ENCODE measurements at places on chromosomes 4 and X.

DNA sequence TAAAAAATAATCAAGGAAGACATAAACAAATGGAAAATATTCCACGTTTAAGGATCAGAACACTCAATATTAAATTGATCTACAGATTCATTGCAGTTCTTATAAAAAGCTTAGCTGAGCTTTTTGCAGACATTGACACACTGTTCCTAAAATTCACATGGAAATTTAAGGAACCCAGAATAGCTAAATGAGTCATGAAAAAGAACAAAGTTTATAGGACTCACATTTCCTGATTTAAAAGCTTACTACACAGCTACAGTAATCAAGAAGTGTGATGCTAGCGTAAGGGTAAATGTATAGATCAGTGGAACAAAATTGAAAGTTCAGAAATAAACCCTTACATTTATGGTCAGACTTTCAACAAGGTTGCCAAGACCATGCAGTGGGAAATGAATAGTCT is 33.1 kb downstream of the NSUN7 start:
- DNase-seq, result no peak

- DNase-seq, result no peak
Observed at GRCh38 chr4:15557786-15558550, 88.3 kb downstream of the CC2D2A start.

GRCh38 chr4:118270492-118270891 is 82.3 kb downstream of the PRSS12 start:
- peak; percentile 48 for DNase-seq

DNA sequence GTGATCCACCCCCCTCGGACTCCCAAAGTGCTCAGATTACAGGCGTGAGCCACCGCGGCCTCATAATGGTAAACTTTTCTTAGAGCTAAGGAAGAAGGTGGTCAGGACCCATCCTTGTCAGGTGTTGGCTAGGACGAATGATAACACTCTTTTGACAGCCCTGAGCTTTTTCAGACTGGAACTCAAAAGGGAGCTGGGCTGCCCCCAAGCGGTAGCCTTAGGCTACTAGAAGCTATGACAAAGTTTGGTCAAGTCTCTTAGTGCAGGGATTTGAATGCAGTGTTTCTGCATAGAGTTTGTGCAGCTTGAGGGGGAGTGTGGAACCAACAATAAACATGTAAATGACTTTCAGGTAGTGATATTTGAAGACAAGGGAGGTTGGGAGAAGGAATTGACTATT is 11.8 kb upstream of the HSD17B10 start:
- peak; percentile 72 for DNase-seq

DNA sequence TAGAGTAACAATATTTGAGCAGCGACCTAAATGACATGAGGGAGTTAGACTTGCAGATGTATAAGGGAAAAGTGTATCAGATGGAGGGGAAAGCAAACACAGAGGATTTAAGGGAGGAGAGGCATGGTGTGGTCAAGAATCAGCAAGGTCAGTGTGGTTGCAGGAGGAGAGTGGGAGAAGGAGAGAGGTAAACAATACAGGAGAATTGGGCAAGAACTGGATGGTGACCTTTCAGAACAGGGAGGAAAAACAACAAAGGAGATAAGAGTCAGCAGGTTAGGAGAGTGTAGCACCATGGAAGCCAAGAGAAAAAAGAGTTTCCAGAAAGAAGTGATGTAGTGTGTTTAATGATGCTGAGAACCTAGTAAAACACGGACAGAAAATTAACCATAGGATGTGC is 178.5 kb downstream of the PAPSS1 start:
- no peak for DNase-seq

- no peak for DNase-seq
Observed at GRCh38 chr4:37968747-37969146, 8.5 kb downstream of the PTTG2 start.

GRCh38 chr4:125267630-125268029 is 47.1 kb upstream of the FAT4 start:
- DNase-seq, result no peak

DNA sequence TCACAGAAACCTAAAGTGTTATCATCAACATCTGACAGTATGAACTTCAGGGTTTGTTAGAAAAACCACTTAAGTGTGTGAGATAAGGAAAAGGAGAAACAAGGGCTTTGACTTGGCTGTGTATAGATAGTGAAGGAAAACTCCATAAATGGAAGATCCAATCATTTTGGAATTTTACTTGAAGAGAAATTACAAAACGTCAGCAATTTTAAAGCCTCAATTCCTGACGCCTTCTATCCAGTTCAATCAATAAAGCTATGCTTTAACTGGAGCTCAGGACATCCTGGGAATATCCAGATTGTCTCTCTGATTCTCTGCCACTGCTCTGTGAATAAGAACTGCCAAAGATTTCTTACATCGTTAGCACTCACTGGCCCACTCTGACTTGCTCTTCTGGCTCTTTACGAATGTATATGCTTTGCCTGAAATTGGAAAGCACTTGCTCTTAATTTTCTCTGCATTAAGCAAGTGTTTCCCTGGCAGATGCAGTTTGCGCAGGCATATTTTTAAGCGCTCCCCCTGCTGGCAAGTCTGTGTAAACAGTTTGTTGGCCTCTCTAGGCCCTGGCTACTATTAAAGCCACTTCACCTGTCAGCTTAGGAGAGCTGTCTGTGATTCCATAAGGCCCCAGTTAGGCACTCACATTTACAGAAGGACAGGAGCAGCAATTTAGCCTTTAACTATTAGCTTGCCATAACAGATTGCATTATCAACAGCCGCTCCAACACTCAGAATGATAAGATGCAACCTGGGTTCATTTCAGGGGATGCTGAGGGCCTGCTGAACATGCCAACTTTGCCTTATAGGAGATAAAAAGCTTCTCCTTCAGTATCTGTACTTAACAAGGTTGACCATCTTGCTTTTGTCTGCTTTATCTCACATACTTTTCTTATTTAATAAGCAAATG is 251.4 kb upstream of the DDX53 start:
- DNase-seq, result peak; percentile 57

DNA sequence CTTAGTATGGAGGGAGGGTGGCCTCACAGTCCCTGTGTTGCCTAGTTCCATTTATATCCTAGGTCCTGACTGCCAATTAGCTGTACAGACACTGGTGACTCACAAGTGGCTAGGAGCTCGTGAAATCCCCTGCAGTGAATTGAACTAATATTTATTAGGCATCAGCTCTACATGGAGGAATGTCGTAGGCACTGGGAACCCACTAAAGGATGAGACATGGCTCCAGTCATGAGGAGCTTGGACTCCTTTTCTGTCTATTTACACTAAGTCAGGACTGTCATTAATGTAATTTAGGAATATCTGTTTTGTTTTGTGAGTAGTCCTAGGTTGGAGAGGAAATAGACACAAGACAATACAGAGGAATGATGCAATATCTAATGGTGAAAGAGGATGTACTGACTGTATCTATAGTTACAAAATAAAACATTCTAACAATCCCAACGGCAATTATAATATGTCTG is 67.7 kb downstream of the MID1IP1 start:
- no peak for DNase-seq

DNA sequence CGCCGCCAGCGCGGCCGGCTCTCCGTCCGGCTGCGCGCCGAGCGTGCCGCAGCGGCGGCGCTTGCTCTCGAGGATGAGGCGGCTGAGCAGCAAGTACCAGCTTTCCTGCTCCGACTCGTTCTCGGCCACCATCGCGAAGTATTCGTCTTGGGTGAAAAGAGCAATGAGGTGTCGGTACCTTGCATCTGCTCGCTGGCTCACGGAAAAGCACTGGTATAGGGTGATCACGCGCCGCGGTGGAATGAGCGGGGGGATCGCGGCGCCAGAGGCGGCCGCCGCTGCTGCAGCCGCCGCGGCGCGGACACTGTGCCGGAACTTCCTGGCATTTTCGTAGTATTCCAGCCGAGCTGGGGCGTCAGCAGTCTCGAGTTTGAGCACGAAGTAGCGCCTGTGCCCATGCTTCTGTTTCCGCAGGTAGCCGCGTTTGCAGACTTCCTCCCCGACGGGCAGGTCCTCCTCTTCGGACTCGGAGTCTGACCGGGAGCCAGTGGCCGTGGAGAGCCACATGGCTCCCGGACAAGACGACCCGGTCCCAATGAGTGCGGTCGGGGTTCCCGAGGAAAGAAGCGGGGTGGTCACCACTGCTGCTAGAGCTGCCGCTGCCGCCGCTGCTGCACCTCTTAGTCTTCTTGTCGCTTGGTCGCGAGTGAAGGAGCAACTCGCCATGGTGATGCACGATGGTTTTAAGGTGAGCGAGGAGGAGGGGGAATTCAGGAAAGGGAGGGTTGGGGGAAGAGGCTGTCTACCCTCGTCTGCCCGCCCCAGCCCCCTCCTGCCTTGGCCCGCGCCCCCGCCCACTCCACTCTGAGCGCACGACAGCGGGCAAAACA is 469 bp downstream of the IRS4 start:
- no peak for DNase-seq

- no peak for DNase-seq
Observed at GRCh38 chr4:47930971-47931804, 16.8 kb upstream of the NFXL1 start.

DNA sequence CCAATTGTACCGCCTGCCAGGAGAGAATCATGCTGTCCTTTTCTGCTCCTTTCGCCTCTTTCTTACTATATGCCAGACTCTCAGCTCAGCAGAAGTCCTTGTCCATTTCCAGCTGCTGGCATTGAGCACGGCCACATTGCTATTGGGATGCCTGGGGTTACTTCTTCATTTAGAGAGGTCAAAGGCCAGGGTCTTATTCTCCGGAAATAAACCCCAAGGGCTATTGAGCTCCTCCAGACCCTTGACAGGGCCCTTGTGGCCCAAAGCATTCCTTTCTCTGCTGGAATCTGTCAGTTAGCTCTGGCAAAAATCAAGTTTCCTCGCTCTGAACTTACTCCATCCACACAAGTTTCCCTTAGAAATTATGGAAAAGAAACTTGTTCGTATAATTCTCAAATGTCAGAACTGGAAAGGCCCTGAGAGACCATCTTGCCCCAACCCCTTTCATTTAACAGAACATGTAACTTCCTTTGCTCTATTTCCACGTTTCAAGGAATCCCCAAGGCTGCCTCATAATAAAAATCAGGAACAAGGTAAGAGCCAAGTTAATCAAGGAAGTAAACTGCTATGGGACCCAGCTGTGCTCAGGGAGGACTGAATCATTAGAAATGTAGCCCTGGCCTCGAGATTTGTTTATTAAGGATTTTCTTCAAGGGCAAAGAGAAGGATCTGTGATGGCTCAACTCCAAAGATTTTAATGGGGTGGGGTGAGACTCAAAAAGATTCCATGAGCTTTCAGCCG is 11.8 kb downstream of the AKAP4 start:
- DNase-seq, result no peak

- peak; percentile 66 for DNase-seq
Observed at GRCh38 chr4:184250795-184251669, 33.4 kb upstream of the ENPP6 start.

- no peak for DNase-seq
Observed at GRCh38 chr4:129358571-129358970, 262.6 kb downstream of the C4orf33 start.

DNA sequence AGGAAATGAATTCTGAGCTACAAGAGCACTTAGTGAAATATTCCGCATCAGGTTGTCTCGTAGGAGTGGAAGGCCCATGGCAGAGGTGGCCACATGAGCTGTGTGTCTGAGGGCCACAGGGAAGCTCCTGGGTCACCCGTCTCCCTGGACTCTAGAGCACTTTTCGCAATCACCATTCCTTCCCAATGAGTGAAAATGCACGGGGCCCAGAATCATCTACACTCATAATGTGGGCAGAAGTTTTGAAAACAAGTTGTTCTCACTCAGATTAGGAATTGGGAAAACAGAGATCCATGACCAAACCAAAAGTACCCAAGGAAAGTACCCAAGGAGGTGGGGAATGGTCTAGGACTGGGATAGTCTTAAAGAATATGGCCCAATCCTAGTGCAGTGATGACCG is 94.4 kb downstream of the SCD5 start:
- DNase-seq, result no peak

GRCh38 chrX:66677430-66677829 is 38.6 kb upstream of the EDA2R start:
- DNase-seq, result no peak
